CD4-positive, alpha-beta memory T cell (primary cell): ENCODE measurements at places on chromosomes 3 and 15.
A peak's percentile ranks its signal among the peaks of the same experiment; 100 is the strongest.

DNA sequence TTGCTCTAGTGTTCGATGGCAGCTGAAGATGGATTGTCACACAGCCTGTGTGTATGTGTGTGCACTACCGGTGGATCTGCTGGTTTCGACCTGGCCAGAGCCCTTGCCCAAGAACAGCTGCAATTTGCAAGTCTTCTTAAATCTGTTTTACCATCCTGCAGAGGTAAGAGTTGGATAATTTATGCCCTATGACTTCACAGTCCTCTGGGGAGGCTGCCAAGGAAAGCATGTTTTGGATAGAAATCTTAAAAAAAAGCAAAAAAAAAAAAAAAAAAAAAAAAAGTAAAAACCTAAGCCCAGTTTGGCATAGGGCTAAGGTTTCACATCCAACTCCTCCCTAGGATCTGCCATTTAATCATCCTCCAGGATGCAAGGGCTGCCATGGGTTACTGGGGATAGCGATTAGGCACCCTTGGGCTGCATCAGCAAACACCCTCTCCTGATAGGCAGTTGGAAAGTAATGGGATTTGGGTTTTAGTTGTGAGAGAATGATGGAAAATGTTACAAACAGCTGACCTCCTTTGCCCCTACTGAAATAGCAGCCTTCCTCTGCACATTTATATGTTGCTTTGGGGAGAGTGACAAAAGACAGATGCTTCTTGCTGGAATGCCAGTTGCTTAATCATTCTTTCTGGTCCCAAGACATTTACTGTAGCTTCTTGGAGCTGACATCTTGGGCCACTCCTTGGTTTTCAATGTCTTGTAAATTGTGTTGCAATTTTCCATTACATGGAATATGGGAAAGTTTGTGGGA is 35.4 kb downstream of the CD200R1L start:
- DNase-seq, result no peak

DNA sequence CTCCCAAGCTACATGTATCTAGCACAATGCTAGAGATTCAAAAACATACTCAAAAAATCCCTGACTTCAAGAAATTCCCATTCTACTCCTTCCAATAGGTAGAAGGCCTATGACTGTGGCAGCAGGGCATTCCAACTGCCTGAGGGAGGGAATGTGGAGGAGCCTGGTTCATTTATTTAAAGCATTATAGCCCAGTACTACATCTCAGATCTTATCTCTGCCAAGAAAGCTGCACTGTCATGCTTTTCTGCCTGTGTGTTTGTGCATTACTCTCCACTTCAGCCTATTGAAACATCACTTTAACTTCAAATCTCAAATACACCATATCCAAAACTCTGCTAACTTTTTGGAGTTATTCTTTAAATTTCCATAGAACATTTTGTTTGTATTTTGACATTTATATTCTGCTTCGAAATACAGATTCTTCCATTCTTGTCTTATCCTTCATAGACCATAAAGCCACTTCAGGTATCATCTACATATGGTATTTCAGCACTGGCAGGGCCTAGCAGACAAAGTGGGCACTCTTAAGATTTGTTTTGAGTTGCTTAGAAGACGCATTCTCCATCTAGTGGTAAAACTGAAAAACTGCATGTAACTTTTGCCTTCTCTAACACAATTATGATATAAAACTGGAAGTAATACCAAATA is 59.1 kb upstream of the NEDD4 start:
- DNase-seq, result peak; percentile 50

DNA sequence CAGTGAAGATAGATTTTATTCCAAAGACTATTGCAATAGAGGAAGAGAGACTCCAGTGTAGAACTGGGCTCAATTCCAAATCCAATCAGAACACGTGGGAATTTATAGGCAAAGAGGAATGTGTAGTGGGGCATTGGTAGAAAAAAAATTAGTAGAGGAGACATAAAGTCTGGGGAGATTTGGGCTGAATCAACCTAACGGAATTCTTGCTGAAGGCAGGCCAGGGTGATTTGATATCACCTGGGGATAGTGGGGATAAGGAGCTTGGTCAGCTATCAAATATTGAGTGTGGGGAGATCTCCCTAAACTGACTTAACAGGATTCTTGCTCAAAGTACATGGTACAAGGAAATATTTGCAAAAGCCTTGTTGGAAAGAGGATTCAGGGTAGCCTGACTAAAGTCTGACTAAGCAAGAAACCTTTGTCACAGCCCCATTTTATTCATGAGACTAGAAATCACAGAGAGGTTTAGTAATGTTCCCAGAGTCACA is 29.6 kb downstream of the SST start:
- DNase-seq, result no peak

- no peak for DNase-seq
These were observed 87.2 kb upstream of the XCR1 start for GRCh38 chr3:46114323-46114988.

GRCh38 chr15:73240866-73241499 is 127.8 kb downstream of the HCN4 start:
- peak; percentile 72 for DNase-seq

DNA sequence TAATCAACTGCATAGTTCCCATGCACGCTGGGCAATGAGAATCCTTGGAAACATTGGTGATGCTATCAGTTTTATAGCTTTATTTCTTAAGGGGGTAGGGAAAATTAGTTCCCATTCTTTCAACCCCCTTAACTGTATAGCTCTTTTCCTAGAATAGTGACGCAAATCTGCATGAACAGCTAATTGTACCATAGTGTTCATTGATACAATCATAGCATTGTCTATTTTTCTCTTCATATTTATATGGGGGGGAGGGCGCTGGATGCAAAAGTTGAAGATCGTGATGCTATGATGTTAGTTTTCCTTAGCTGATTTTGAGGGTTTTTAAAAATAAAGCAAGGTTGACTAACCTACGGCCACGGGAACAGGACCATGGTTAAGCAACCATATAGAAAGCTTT is 32.4 kb upstream of the SAMMSON start:
- DNase-seq, result no peak

- DNase-seq, result no peak
These were observed 31.3 kb upstream of the NFKBIZ start for GRCh38 chr3:101817992-101818391.

DNA sequence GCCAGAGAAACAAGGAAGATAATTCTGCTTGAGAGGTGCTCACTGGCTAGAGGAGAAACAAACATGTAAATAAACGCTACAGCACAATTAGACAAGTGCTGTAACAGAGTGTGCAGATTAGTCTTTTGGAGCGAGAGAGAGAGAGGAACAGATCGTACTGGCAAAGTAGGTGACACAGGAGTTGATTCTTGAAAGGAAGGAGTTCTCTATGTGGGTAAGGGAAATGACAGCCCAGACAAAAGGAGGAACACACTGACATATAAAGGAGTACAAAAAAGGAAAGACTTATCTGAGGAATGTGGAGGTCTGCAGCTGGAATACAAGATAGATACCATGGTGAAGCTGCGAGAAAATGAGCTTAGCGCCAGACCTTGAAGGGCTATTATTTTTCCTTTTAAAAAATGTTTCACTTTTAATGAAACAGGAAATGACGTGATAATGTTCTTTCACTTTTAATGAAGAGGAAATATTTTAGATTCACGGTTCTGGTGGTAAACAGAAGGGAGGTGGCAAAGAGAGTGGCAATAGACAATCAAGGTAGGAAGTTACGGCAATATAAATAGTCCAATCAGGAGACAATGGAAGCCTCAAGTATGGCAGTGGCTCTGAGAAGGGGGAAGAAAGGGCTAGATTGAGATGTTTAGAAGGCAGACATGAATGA is 202.9 kb downstream of the VPS13C start:
- DNase-seq, result peak; percentile 60

- peak; percentile 8 for DNase-seq
These were observed 33.1 kb downstream of the DZIP1L start for GRCh38 chr3:138082085-138082991.

GRCh38 chr3:45145223-45145622 is 955 bp downstream of the CDCP1 start:
- no peak for DNase-seq

GRCh38 chr3:155024006-155024638 is 56.0 kb upstream of the MME start:
- no peak for DNase-seq

- no peak for DNase-seq
These were observed 15.8 kb downstream of the ARIH2 start for GRCh38 chr3:48934333-48934991.

GRCh38 chr3:163476179-163476578 is 1602.1 kb downstream of the SI start:
- no peak for DNase-seq

DNA sequence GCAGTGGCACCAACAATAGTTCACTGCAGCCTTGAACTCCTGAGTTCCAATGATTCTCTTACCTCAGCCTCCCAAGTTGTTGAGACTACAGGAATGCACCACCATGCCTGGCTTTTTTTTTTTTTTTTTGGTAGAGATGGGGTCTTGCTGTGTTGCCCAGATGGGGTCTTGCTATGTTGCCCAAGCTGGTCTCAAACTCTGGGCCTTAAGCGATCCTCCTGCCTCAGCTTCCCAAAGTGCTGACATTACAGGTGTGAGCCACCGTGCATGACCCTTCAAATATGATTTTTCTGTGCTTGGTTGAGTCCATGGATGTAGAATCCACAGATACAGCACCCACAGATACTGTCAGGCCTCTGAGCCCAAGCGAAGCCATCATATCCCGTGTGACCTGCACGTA is 30.2 kb upstream of the IDH2 start:
- DNase-seq, result no peak

GRCh38 chr15:88834211-88834812 is 31.1 kb downstream of the ACAN start:
- no peak for DNase-seq
